ENCODE measurements at places on chromosomes 7 and 10.

DNA sequence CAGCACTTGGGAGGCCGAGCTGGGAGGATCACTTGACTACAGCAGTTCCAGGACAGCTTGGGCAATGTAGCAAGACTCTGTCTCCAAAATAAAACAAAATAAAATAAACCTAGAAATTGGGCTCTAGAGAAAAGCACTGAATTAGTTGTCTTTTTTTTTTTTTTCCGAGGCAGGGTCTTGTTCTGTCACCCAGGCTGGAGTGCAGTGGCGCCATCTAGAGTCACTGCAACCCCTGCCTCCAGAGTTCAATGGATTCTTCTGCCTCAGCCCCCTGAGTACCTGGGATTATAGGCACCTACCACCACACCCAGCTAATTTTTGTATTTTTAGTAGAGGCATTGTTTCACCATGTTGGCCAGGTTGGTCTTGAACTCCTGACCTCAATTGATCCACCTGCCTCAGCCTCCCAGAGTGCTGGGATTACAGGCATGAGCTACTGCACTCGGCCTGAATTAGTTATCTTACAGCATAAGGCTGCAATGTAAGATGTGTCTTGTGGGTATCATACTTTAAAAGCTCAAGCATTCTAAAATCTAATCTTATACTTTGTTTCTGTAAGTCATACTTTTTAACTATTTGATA is 12.8 kb downstream of the MEIG1 start:
- peak; percentile 17 for DNase-seq

DNA sequence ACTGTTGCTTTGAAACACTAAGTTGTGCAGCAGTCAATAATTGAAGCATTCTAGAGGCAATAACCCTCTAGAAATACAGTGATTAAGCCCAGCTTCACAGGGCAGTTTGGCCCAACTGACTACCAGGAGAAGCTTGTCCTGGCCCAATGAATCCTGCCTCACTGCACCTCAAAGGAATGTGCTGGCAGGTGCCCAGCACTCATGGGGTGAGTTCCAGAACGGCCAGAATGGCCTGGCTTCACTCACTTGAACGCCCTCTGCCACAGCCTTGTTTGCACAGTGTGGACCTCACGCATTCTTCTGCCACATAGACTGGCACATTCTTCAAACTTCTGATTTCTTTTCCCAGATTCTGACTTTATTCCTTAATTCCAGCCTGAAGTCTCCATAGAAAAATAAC is 6.6 kb upstream of the ITIH2 start:
- no peak for DNase-seq

GRCh38 chr10:7337431-7338171 is 73.2 kb downstream of the SFMBT2 start:
- no peak for DNase-seq

DNA sequence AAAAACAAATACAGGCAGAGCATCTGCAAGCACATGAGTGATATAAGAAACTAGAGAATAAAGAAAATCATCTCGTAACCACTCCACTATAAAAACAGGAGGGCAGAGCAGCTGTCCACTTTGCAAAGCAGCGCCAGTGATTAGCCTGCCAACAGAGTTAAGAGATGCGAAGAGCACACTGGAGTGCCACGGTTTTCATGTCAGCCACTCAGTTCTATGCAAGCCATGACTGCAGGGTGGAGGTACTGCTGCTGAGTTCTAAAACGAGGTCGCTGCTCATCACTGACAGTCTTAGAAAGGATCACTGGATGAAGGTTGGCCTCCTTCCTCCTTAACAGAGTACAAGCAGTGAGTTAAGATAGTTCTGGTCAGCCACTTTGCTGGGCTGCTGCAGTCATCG is 58.5 kb downstream of the FGFR2 start:
- DNase-seq, result no peak

DNA sequence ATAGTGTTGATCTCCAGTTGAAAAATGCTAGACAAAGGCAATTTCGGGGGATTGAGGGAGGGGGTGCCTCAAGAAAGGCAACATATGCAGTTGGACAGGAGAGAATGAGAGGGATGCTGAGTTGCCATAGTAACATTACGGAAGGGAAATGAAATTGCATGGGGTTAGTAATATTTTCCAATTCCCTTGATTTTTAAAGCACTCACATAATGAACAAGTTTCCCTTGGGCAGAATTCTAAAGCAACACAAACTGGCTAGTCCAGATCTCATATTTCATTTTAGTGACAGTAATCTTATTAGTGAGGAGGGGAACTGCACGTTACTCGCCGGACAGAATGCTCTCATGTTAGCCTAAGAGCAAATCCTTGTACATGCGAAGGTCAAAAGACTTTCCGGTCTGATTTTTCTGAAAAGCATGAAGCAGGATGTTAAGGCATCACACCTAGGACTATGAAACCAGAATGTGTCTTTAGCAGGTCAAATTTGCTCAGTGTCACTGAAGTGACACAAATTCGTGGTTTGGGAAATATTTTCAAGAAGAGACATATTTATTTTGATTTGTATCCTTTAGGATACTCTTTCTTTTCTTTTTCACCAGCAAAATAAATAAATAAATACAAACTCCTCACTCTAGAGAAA is 165.5 kb downstream of the ANK3 start:
- DNase-seq, result no peak

DNA sequence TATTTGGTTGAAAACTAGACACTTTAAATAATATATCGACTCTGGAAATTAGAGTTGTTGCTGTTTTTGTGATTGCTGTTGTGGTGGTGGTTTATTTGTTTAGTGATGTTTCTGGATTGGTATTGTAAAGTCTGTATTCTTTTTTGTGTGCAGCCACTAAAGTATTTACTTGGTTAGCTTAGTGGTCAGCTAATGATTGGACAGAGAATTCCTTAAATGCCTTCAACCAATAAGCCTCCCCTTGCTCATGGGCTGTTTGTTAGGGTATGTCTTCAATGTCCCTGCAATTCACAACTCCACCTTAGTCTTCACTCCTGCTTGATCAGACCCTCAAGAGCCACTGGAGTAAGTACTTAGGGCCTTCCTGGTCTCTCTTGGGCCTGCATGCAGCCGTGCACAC is 71.0 kb downstream of the PAXIP1 start:
- no peak for DNase-seq

GRCh38 chr7:159329818-159330378 is 185.2 kb upstream of the VIPR2 start:
- DNase-seq, result no peak

DNA sequence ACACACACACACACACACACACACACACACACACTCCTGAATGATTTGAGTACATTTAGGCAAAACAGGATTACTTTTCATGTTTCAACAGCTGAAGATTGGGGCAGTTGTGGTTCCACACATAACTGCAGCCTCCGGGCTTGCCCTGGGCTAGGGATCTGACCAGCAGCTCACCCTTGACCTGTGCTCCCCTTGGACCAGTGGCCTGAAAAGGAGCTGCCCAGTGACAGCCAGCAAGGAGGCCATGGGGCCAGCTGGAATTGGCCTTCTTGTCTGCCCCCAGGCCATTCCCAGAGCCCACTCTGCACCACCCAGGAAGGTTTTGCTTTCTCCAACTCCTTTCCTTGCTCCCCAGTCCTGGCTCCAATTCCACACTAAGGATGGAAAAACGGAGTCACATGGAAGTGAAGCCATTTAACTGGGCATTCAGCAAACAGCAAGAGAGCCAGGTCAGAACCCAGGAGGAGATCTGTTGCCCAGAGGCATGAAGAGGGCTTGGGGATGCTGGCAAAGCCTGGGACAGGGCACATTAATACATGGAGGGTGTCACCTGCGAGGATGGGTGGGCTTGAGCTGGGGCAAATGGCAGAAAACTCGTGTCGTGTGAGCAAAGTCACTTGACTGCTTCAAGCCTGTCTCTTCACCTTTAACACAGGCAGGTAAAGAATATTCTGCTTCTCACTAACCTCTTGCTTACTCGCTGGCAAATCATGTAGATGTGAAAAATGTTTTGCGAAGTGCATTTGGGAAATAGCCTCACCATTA is 61.5 kb upstream of the GDF10 start:
- no peak for DNase-seq

DNA sequence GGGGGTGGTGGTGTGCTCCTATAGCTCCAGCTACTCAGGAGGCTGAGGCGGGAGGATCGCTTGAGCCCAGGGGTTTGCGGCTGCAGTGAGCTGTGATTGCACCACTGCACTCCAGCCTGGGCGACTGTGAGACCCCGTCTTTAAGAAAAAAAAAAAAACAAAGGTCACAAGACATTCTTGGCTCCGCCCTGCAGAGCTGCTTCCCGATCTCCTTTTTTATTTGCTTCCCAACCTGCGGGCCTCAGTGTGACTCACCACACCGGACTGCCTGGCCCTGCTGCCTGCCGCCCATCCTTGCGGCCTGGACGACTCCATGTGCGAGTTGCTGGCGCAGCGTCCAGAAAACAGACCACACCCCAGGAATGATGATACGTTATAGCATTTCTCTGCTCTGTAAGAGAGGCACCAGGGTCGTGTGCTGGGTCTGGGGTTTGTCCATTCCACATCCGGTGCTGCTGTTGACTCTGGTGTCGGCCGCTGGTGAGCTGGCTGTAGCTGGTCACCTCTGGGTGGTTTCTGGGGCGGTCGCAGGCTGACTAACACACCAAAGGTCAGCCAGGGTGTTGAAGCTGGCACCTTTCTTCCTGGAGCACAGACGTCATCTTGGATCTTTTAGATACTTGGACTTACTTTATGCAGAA is 123.6 kb downstream of the TCF7L2 start:
- no peak for DNase-seq

DNA sequence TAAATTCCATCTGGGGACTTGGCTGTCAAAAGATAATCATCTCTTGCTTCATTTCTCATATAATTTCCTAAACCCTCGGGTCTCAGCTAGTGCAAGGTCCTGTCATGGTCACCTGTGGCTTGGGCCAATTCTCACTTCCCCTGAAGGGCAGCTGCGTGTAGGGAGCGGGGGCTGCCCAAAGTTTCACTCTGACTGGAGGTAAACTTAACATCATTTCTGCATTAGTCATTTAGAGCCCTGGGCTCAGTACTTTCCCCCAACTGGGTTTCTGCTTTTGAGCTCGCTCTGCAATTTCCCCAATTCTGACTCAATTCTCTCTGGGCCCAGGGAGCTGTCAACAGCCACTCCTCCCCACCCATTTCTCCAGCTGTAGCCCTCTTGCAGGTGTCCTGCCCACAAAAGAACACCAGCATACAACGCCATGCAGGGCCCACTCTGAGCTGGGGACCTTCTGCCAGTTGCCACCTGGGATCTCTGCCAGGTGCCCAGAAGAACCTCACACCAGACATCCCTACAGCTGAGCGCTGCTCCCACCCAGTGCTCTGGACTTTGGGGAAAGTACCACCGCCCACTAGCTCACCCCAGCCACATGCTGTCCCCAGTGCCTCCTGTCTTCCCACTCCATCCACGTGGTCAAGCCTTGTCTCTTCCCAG is 37.9 kb downstream of the VOPP1 start:
- no peak for DNase-seq

DNA sequence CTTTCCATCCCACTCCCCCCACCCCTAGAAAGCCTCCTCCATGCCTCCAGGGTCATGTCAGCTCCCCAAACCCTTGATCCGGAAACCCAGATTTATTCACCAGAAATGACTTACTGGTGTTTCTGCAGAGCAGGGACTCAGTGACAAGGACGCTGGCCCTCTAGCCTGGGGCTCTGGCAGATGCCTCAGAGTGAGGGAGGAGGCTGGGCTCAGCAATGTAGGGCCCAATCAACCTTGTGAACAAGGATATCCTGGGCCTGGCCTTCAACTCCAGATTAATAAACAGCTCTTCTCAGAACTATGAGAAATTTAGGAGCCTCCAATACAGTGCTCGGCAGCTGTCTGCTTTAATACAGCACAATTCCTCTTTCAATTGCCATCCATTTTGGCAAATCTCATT is at the start of gene MBL2:
MBL2 (minus strand) TSS at position 162 of the 400 bp plus-strand sequence. CDS start 1,149 bp downstream, outside the sequence.
- DNase-seq, result no peak

- DNase-seq, result no peak
These were observed 56.2 kb upstream of the PDCD4 start for GRCh38 chr10:110815354-110816004.

DNA sequence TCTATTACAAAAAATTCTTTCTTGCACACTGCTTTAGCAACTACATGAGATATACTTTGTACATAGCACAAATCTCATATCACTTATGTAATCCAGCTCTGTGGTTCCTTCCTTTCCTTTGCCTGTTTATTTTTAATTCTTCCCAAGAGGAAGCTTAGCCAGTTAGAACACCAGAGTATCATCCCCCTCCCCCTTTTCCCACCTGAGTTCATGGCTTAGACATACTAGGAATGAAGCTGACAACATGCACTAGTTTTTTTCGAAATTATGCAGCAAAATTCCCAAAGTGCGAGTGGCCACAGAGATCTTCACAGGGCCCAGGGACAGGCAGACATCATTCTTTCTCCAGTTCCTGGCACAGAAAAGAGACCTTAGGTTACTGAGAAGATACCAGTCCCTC is 17.8 kb downstream of the CAV1 start:
- no peak for DNase-seq

- DNase-seq, result no peak
These were observed 21.2 kb downstream of the PSAP start for GRCh38 chr10:71829896-71830295.

DNA sequence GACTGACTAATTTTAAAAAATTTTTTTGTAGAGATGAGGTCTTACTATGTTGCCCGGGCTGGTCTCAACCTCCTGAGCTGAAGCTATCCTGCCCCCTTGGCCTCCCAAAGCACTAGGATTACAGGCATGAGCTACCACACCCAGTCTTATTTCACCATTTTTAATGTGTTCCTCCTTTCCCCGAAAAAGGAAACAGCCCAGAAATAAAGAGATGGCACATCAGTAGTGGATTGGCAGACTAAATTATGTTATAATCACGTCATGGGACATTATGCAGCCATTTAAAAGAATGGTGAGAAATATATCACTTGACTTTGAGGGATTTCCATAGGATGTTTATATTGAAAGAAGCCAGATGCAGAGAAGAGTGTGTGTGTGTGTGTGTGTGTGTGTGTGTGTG is 40.5 kb downstream of the CAPZA2 start:
- no peak for DNase-seq

- no peak for DNase-seq
These were observed 95.0 kb downstream of the MKI67 start for GRCh38 chr10:128031216-128031615.

DNA sequence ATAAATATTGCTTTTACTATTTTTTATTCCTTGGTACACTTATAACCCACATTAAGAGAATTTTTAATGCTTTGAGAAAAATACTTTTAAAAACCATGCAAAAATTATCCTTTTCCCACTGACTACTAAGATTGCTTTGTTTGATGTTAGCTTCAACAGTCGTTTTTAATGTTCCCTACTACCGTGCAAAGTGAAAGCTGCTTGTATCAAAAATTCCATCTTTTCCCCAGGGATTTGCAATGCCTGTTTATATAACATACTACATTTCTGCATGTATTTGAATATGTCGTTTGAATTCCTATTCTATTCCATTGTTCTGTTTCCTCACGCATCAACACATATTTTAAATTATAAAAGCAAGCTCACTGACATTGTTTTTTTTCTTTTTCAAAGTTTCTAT is 54.4 kb downstream of the TFPI2 start:
- DNase-seq, result no peak

DNA sequence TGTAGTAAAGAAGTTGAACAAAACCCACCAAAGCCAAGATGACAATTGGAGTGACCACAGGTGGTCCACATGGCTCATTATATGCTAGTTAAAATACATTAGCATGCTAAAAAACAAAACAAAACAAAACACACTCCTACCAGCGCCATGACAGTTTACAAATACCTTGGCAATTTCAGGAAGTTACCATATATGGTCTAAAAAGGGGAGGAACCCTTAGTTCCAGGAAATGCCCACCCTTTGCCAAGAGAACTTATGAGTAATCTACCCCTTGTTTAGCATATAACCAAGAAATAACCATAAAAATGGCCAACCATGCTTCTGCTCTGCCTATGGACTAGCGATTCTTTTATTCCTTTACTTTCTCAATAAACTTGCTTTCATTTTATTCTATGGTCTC is 979.1 kb upstream of the POT1 start:
- DNase-seq, result no peak

- no peak for DNase-seq
These were observed 229.6 kb upstream of the PTPRZ1 start for GRCh38 chr7:121643320-121643719.
